Naive B cell (primary cell): ENCODE measurements at places on chromosomes 1 and 21.
A peak's percentile ranks its signal among the peaks of the same experiment; 100 is the strongest.

GRCh38 chr21:33370305-33370704 lies 32.9 kb upstream of the IFNGR2 start:
- no peak for DNase-seq

GRCh38 chr1:201767339-201767738 lies 61.6 kb upstream of the IPO9 start:
- no peak for DNase-seq

DNA sequence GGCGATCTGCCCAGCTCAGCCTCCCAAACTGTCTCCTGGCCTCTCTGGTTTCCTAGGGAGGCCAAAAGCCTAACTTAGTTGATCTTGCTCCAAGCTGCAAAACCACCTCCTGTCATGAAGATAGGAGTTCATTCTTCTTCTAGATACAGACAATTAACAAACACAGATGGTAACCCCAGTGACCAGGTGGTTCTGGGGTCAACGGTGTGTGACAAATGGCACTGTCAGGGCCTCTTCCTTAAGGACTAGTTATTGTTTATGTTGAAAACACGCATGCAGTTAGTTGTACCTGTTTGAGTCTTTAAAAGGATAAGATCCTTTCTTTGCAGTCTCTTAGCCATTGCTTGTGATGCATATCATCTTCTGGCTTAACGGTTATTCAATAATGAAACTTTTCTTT lies 4.6 kb upstream of the UMODL1 start:
- peak; percentile 25 for DNase-seq

- no peak for DNase-seq
These were observed 32.9 kb upstream of the AGPAT3 start for GRCh38 chr21:43832158-43832550.

GRCh38 chr1:40610156-40610555 lies 55.3 kb downstream of the RIMS3 start:
- DNase-seq: no peak

GRCh38 chr1:163701783-163702374 lies 380.1 kb downstream of the NUF2 start:
- no peak for DNase-seq

DNA sequence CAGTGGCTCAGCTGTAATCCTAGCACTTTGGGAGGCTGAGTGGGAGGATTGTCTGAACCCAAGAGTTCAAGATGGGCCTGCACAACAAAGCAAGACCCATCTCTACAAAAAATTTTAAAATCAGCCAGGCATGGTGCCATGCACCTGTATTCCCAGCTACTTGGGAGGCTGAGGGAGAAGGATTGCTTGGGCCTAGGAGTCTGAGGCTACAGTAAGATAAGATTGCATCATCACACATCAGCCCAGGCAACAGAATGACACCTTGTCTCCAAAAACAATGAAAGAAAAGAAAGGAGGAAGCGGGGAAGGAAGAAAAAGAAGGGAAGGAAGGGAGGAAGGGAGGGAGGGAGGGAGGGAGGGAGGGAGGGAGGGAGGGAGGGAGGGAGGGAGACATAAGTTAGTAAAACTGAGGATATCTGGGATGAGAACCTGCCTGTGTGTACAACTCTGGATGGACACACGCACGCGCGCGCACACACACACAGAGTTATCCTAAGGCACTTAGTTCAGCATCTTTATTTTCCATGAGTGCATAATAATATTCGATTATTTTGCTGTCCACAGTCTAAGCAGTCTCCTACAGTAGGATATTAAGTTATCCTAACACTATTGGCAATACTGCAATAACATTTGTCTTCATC lies 92.9 kb upstream of the LBR start:
- no peak for DNase-seq

DNA sequence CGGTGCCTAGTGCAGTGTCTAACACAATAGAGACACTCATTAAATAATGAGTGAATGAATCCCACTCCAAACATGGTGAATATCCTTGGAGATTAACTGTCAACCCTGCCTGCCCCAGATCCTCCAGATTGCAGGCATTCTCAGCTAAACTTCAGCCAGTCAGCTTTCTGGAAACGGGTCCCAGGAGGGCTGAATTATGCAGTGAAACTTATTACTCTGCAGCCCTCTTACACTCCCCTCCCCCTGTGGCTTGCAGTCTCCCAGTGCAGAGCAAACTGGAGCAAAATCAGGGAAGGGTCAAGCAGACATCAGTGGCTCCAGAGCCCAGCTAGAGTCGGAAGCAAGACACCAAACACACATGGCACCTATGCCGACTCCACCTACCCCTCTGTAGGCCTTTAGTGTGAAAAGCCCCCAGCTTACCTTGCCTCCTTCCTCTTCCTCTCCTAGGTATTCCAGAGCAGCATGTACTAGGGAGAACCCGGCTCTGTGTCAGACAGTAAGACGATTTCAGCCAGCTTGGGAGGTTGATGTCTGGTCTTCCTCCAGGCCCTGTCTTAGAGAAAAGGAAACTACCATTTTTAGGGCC lies 6.5 kb upstream of the RGS16 start:
- DNase-seq: no peak

GRCh38 chr1:198128533-198128932 lies 28.3 kb upstream of the NEK7 start:
- DNase-seq: no peak

DNA sequence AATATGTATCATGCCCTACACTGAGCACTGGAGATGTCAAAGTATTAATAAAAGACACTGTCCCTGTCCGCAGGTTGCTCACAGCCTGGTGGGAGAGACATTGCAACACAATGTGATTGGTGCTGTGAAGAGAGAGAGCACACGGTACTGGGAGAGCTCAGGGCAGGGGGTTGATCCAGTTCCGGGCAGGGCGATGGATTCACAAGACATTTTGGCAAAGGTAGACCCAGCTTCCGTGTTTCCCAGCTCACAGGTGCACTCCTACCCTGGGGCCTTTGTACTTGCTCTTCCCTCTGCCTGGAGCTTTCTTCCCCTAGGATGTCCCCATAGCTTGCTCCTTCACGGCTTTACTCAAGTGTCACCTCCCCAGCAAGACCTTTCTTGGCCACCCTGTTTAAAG lies 1.4 kb downstream of the PLA2G5 start:
- DNase-seq: no peak

GRCh38 chr1:219387211-219387610 lies 213.5 kb downstream of the LYPLAL1 start:
- no peak for DNase-seq

GRCh38 chr1:84267476-84267875 lies 34.0 kb upstream of the SAMD13 start:
- no peak for DNase-seq

- DNase-seq: no peak
These were observed 1.1 kb upstream of the AGO1 start for GRCh38 chr1:35881850-35882273.

- no peak for DNase-seq
These were observed 55.2 kb upstream of the KAZN start for GRCh38 chr1:14543191-14543840.

DNA sequence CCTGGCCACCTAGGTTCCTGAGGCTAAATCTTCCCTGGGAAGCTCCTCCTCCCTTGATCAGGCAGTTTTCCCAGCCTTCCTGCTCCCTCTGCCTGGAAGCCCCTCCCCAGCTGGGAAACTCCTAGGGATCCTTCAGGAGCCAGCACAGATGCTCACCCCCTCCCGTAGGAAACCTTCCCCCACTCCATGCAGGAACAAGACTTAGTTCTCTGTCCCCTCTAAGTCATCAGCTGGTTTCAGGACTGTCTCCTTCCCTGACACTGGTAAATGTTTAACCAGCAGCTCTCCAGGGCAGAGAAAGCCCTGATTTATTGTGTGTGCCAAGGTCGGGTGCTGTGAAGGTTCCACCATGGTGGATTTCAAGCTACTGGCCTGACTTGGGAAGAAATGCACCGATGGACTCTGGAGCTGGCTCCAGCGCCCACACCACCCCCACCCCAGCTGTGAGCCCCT lies 25.0 kb downstream of the TTC39A start:
- no peak for DNase-seq

DNA sequence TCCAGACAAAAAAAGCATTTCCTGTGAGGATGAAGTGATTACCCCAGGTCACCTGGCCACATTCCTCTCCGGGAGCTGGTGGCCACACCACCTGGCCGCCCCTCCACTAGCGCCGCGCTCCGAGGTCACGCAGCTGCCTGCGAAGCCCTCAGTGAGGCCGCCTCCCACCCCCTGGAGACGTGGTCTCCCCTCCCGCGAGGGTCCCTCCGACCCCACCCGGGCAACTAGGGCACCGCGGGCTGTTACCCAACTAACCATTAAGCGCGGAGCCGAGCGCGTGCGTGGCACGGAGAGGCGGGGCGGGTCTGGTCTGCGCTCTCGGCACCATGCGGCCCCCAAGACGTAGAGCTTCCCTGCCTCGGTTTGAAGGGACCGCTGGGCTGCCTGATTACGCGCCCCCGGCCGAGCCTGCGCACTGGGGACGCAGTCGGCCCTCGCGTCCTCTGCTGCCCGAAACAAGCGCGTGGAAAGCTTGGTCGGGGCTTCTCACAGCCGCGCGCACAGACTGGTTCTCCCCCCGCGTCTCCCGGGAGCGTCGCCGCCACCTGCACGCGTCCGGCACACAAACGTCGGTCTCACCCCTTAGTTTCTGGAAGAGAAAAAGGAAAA lies 106.5 kb downstream of the SLC16A1 start:
- no peak for DNase-seq

- no peak for DNase-seq
These were observed 1.3 kb downstream of the WLS start for GRCh38 chr1:68230901-68231626.

DNA sequence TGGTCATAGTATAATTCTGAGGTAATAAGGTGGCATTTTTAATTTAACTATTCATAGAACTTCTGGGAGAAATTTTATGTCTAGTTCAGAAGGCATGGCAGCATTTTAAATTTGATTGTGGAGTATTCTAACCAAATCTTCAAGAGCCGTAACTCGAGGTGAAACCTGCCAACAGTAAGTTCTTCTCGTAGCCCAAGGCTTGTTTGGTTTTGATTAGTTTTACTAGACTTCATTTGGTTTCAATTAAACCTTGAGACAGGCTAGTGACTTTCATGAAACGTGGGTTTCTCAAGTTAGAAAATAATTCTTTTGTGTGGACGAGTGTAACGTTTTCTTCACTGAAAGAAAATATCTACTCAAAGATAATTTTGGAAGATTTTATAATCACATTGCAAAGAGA lies 395.5 kb downstream of the USP25 start:
- DNase-seq: no peak

DNA sequence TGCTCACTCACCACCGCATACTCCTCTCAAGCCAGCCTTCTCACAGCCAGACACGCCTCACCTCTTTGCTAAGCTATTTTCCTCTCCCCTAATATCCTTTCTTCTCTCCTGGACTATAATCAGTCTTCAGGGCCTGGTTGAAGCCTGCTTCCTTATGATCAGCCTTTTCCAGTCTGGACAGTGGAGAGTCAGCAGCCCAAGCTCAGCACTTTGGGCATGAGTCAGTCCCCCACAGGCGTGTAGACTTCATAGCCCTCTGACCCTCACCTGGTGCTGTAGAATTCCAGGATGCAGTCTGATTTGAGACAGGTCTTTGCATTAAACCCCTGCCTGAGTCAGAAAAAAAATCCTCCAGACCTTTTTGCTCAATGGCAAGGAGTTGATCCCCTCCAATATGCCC lies 2.5 kb downstream of the HPCAL4 start:
- DNase-seq: no peak

- no peak for DNase-seq
These were observed 7.8 kb downstream of the UBE2G2 start for GRCh38 chr21:44793592-44794374.

- DNase-seq: no peak
These were observed 568.8 kb downstream of the AJAP1 start for GRCh38 chr1:5223206-5223605.

DNA sequence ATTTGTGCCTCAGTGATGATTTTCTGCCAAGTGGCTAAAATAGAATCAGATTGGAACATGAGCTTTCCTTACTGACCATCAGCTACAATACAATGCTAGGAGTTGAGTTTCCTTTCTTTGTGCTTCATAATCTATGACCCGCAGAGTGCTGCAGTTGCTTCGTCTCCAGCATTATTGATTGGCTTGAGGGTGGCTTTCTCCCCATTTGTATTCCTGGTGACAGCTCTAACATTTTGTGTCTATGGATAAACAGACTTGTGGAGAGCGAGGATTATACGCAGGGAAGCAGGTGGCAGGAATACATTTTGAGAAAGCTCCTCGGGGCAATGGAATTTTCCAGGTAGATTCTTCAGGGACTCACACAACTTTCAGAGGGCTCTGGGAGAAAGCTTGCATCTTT lies 223.2 kb downstream of the HHAT start:
- DNase-seq: no peak

DNA sequence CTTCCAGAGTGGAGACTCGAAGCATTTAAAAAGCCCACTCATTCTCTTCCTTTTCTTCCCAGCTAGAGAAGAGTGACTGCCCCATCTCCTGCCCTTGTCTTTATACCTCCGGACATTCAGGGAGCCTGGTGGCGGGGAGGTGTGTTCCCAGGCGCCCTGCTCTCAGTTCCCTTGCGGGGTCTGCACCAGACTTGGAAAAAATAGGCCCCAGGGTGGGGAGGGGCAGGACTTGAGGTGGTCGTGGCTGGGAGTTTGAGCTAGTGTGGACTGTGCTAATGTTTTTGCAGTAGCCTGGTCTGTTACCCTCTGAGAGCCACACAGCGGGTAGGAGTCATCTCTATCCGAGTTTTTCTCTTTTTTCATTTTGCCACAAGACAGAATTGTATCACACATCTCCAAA lies 139.1 kb downstream of the PEX14 start:
- no peak for DNase-seq

DNA sequence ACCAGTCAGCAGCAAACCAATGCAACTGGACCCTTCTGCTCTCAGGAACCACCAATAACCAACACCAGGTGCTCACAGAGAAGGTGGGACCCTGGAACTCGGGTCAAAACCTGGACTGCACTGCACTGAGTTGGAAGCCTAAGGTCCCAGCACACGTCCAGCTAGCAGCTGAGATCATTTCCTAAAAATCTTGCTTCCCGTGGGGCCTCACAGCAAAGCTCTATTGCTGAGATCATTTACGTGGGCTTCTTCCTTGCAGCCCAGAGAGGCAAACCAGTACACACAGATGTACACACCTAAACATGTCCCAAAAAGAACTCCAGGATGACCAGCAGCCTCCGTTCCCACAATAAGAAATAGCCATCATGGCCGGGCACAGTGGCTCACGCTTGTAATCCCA lies 22.8 kb upstream of the STMN1 start:
- DNase-seq: no peak

- DNase-seq: no peak
These were observed 48.9 kb upstream of the GORAB start for GRCh38 chr1:170483051-170483450.
